ENCODE measurements at places on chromosomes 6 and 20. TPM values are rescaled to one million over a fixed set of nuclear protein-coding genes. Genes with fewer than 3 reads are reported as not detected.

Gene HDGFL1
- not detected for total RNA-seq

Gene SOX12
- 33.9 TPM for total RNA-seq

Gene IYD
- not detected for total RNA-seq

Gene MYLK4
- total RNA-seq, result 0.15 TPM

Gene KHDRBS2
- total RNA-seq, result not detected

Gene FAM162B
- total RNA-seq, result not detected

Gene GSTA1
- not detected for total RNA-seq

Gene SLC26A8
- not detected for total RNA-seq

Gene ADGB
- not detected for total RNA-seq

Gene SAMD3
- not detected for total RNA-seq

Gene KCNB1
- total RNA-seq, result 0.99 TPM

Gene DXO
- 11.7 TPM for total RNA-seq

Gene RNGTT
- total RNA-seq, result 9.7 TPM

Gene TREM1
- not detected for total RNA-seq

Gene RALGAPB
- 11.2 TPM for total RNA-seq

Gene TBXT
- total RNA-seq, result not detected

Gene LINC00237
- not detected for total RNA-seq

Gene ECT2L
- not detected for total RNA-seq

Gene CST2
- total RNA-seq, result 0.83 TPM

Gene BPIFB4
- not detected for total RNA-seq
